ENCODE measurements at places on chromosomes 1 and 21.
A peak's percentile ranks its signal among the peaks of the same experiment; 100 is the strongest.

DNA sequence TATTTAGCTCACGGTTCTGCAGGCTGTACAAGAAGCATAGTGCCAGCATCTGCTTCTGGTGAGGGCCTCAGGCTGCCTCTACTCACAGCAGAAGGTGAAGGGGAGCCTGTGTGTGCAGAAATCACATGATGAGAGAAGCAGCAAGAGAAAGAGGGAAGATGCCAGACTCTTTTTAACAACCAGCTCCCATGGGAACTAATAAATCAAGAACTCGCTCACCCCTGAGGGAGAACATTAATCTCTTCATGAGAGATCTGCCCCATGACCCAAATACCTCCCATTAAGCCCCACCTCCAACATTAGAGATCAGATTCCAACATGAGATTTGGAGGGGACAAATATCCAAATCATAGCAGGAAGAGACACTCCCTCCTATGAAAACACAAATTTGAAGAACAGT lies 74.1 kb downstream of the OLFML2B start:
- DNase-seq = no peak

GRCh38 chr1:11448373-11449099 lies 30.4 kb upstream of the DISP3 start:
- DNase-seq = no peak

- no peak for DNase-seq
These were observed 11.2 kb upstream of the RNF223 start for GRCh38 chr1:1085171-1085841.

DNA sequence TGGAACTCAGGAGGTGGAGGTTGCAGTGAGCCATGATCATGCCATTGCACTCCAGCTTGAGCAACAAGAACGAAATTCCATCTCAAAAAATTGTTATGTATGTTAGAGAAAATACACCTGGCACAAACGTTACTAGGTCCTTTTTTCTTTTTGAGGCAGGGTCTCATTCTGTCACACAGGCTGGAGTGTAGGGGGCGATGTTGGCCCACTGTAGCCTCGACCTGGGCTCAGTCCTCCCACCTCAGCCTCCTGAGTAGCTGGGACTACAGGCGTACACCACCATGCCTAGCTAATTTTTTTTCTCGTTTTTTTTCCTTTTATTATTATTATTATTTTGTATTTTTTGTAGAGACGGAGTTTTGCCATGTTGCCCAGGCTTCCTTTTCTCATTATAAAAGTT lies 4.4 kb downstream of the HAX1 start:
- DNase-seq = peak; percentile 17

- DNase-seq = no peak
These were observed 17.1 kb downstream of the ZBTB17 start for GRCh38 chr1:15958793-15959192.

DNA sequence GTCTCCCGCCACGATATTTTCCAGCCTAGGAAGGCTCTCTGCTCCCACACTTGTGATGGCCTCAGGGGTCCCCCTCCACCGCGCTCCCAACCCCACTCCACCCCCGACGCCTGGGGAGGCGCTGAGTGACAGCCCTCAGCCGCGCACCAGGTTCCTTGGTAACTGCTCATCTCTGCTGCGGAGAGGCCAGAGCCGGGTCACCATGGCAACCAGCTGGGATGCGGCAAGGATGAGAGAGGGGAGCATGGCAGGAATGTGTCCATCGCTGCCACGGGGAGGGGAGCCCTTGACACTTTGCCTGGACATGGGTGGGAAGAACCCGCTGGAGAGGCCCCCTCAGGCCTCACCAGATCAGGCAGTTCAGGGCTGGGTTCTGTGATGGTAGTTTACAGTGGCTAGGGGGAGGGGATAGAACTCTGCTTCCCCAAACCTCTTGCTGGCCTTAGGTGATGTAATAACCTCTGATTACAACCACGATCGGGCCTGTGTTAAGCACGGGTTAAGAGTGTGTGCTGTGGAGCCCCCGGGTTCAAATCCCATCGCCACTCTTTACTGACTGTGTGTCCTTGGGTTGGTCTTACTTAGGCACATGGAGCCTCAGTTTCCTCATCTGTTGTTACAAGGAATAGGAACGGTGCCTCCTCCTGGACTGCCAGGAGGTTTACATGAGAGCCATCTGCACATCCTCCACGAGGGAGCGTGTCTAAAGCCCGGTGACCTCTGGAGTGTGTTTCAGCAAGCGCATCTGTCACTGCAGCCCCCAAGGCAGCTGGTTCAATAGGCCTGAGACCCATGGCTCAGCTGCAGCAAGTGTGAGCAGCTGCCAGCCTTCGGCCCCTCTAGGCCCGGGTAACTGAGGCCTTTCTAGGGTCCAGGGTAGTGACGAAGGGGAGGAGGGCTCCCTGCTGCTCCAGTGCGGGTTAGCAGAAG lies 6.3 kb downstream of the KIF17 start:
- DNase-seq = no peak

DNA sequence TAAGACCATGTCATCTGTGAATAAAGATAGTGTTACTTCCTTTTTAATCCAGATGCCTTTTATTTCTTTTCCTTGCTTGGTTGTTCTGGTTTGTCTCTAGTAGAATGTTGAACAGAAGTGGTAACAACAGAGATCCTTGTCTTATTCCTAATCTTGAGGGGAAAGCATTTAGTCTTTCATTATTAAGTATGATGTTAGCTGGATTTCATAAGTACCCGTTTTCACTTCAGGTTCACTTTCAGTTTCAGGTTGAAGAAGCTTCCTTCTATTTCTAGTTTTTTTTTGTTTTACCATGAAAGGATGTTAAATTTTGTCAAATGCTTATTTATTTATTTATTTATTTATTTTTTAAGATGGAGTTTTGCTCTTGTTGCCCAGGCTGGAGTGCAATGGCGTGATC lies 22.3 kb upstream of the AGPAT3 start:
- DNase-seq = no peak

DNA sequence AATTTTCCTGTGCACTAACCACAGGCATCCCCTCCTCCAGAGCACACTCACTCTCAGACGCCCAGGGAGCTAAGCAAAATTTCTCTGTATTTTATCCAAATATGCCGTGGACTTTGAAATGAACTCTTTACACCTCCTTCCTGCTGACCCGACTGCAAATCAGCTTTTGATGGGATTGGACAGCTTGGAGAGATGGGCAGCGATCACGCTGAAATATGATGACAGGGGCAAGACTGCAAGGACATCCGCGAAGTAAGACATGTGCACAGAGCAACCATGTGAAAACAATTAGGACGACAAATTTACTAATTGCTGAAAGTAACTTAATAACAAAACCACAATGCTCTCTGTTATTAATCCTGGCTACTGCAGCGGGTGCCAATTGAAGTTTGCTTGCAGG lies 64.6 kb upstream of the CLDN14 start:
- no peak for DNase-seq
